ENCODE measurements at places on chromosomes 12 and 14.

- no peak for DNase-seq
Observed at GRCh38 chr12:21695986-21696385, 38.3 kb upstream of the LDHB start.

- no peak for DNase-seq
Observed at GRCh38 chr14:28762955-28763326, 3.6 kb upstream of the FOXG1 start.

- no peak for DNase-seq
Observed at GRCh38 chr14:70004791-70005190, 125.6 kb downstream of the SMOC1 start.

DNA sequence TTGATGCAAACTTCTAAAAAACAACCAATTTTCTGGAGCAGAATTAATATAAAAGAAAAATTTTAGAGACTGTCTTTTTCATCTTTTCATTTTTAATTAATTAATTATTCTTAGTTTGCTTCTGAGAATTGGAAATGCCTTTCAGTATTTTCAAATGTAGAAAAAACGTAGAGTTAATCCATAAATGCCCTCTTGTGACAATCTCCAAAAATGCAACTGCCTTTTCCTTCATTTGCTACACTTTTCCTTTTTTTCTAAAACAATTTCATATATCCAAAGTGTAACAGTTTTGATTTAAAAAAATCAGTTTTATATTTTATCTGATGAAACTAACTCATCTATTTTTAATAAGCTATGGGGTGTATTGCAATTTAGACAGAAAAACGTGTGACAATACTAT lies 409.3 kb downstream of the PRKD1 start:
- DNase-seq = no peak

GRCh38 chr12:110199339-110200123 lies 75.4 kb downstream of the IFT81 start:
- no peak for DNase-seq
